ENCODE measurements at places on chromosomes 7 and 10. TPM values are rescaled to one million over a fixed set of nuclear protein-coding genes. Genes with fewer than 3 reads are reported as not detected.

CBX3 gene
- total RNA-seq = 120 TPM

ADCY1 gene
- 3.7 TPM for total RNA-seq

NOC3L gene
- total RNA-seq = 17.7 TPM

MMD2 gene
- total RNA-seq = not detected

PRF1 gene
- 8.8 TPM for total RNA-seq

TMEM176B gene
- total RNA-seq = 345 TPM

CYP3A7 gene
- not detected for total RNA-seq

PLEKHS1 gene
- 0.41 TPM for total RNA-seq

XRCC2 gene
- 0.44 TPM for total RNA-seq

SFXN3 gene
- total RNA-seq = 51.6 TPM

SFTPA1 gene
- not detected for total RNA-seq

ASB10 gene
- total RNA-seq = not detected

ZNF488 gene
- total RNA-seq = 0.09 TPM

ZNF107 gene
- total RNA-seq = 8.0 TPM

EVX1 gene
- not detected for total RNA-seq

WIPF3 gene
- total RNA-seq = 4.5 TPM

TUBAL3 gene
- total RNA-seq = 0.44 TPM

CYP2C19 gene
- total RNA-seq = 0.28 TPM

TAS2R5 gene
- total RNA-seq = 2.5 TPM

TEX36 gene
- not detected for total RNA-seq

DENND2A gene
- 18.0 TPM for total RNA-seq

All from kidney (tissue), 22 donors.